Ammon's horn (tissue), 1 donor: ENCODE measurements at places on chromosomes 13 and 19.

DNA sequence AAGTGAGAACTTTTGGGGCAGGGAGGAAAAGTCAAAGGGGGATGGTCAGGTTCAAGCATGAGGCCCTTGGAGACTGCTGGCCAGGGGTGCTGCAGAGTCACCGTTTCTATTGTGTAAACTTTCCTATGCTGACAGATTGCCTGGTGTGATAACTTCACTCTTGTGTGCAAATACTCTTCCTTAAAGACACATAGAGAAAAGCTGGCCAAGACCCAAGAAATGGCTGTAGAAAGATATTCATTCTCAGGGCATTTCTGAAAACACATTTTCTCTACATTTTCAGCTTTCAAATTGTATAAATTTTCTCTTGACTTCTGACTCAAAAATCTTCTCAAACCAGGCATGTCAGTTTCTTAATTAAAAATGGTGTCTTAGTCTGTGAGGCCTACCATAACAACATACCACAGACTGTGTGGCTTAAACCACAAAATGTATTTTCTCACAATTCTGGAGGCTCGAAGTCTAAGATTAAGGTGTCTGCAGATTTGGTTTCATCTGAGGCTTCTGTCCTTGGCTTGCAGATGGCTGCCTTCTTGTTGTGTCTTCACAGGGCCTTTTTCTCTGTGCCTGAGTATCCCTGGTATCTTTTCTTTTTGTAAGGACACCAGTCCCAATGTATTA, 304.5 kb downstream of the KCNRG start:
- DNase-seq, result no peak

DNA sequence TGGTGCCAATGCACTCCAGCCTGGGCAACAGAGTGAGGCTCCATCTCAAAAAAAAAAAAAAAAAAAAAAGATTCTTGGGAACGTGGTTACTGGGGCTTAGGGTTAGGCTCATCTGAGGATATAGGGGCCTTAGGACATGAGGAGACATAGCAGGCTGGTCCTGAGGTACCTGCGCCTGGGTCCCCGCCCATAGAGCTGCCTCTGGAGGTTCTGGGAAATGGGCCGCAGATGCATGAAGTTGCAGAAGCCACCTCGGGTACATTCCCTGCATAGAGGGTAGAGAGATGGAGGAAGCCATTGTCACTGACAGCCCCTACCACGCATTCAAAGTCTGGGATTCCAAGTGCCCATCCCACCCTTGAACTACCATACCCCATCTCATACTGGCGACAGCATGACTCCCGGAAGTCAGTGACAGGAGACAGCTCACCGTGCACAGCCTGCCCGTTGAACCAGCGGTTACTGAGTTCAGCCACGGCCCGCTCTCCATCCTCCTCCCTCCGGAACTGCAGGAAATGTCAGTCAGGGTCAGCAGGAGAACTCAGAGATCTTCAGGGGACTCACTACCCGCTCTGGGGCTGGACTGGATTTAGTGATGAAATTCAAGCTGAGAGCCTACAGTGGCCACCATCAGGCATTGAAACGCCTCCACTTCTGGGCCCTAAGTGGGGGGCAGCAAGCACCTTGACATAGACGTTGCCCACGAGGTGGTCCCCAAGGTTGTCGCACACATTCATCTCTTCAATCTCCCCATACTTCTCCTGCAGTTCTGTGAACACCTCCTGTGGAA, 1.4 kb downstream of the U2AF1L4 start:
- DNase-seq, result no peak

- DNase-seq, result no peak
These were observed 8.6 kb downstream of the RXFP2 start for GRCh38 chr13:31747966-31748365.

GRCh38 chr13:23656637-23657371, 86.6 kb downstream of the TNFRSF19 start:
- peak; percentile 56 for DNase-seq

DNA sequence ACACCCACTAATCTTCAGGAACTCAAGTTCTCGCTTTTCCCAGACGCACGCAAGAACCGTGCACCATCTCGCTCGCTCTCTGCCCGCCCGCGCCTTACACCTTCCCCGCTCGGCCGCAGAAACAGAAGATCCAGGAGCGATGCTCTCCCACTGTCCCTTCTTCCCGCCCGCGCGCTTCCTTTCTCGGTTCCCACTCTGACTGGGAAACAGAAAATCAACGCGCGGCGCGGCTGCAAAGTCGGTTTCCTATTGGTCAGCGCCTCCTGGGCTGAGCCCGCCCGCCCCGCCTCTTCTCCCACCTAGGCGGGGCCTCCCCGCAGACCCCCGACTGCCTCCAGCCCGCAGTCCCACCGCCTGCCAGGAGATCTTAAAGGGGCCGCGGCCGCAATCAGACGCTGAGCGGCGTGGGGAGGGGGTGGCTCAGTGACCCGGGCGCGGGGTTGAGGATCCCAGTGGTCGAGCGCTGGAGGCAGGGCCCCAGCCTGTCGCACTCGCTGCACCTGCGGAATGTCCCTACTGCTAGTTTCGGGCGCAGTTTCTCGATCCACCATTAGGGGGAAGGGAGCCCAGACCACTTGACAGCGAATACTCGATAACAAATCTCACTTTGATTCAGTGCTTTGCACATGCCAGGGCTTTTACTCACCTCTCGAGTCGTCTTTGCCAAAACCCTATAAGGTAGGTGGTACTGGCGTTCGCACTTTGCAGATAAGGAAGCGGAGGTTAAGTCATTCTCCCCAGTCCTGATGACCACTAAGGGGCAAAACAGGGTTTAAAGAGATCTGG, 700 bp upstream of the SLC25A23 start:
- DNase-seq, result peak; percentile 98

DNA sequence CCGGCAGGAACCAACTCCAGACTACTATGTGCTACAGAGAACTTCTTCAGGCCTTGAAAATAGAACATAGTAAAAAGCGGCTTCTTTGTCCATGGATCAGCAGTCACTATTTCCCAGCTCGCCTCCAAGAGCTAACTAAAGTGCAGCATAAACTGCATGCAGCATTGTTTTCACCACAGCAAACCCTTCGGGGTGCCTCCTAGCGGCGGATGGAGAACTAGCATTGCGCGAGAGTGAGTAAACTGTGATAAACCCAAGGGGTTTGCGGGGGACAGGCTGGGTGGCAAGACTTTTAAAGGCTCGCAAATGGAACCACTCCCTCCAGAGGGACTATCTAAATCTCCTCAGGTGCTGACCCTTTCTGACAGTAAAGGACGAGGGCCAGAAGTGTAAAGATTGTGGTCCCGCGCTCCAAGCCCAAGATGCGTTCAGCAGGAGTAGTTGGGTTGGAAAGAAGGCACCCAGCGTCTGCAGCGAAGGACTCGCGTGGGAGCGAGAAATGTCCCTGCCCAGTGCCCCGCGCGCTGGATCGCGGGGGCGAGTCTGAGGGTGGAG, 21.5 kb upstream of the SGCG start:
- DNase-seq, result no peak

- no peak for DNase-seq
These were observed 8.0 kb downstream of the SSBP4 start for GRCh38 chr19:18427080-18427742.

GRCh38 chr19:4304538-4305256, at the start of gene FSD1:
TSS of gene FSD1 (plus strand) at chr19:4304598. CDS start at chr19:4304747, 149 bp downstream.
- peak; percentile 29 for DNase-seq

GRCh38 chr19:47023448-47023794, 3.8 kb downstream of the NPAS1 start:
- DNase-seq, result no peak

- no peak for DNase-seq
These were observed at the start of gene PPP1R12C for GRCh38 chr19:55116859-55117662. TSS of gene PPP1R12C (minus strand) at chr19:55117637. CDS start at chr19:55117543, 94 bp downstream.

DNA sequence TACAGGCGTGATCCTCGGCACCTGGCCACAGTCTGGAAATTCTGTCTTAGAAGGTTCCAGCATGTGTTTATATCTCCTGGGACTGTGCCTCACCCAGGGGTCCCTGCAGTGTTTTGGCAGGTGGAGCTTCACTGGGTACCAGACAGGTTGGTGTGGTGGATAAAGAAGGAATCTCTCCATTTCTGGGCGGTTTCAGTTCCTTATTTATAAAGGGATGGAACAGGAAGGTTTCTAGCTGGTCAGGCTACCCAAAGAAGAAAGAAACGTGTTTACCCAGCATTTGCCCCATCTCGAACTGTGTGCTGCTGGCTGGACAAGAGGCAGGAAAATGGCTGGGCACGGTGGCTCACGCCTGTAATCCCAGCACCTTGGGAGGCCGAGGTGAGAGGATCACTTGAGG, 9.8 kb downstream of the PNPLA6 start:
- DNase-seq, result no peak

DNA sequence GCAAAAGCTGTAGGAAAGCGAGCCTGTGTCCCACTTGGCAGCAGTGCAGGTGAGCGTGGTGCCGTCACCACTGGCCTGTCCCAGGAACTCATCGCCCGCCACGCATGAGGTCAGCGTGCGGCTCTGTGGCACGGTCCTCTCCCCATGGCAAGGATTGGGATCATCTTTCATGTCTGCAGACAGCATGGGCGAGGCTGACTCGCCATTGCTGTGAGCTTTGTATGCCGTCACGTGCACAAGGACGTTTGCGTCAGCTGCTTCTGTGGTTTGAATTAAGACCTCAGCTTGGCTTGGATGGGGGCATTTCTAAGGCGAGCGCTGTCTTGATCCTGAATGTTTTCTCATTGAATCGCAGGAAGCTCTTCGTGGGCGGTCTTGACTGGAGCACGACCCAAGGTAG, 9.8 kb downstream of the DAZAP1 start:
- DNase-seq, result no peak

DNA sequence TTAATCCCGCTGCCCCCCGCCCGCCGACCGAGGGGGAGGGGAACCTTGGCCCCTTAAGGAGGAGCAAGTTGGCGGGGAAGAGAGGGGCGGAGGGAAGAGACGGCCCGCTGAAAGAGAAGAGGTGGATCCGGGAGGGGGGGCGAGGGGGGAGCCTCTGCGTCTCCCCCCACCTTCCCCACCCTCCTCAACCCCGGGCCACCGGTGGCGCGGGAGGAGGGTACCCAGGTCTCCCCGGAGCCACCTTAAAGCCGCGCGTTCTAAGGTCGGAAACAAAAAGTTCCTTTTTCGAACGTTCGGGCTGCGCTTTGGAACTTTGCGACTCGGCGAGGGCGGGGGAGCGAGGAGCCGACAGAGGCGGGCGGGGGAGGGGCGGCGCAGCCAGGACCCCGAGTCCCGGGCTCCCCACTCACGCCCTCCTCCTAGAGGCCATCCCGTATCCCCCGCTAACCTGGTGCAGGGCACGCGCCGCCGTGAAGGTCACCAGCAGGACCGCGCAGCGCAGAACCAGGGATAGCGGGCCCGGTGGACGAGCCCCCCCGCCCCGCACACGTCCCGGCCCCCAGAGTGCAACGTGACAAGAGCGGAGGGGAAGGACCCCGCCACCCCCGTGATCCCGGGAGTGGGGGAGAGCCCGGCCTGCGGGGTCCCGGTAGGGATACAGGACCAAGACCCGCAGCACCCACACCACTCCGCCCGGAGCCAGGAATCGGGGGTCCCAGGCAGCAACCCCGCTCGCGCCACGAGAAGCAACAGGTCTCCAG, 659 bp downstream of the ERF start:
- DNase-seq, result no peak

DNA sequence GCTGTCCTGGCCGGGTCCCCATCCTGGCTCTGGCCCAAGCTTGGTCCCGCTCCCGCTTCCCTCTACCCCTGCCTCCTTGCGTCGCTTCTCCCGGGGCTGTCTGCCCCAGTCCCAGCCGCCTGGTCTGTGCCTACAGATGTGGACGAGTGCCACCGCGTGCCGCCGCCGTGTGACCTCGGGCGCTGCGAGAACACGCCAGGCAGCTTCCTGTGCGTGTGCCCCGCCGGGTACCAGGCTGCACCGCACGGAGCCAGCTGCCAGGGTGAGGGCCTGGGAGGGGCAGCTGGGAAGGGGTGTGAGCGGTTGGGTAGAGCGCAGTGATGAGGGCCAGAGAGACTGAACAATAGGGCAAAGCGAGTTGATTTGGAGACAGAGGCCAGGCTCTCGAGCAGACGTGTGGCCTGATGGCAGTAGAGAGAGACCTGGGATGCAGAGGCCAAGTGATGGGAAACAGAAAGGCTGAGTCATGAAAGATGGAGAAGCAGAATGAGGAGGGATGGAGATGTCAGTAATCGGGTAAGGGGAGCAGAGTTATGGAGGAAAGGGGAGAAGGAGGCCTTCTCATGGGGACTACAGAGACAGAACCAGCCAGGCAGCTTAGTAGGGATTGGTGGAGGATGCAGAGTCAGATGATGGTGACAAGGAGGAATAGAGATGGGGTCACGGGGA, 9.4 kb downstream of the LTBP4 start:
- DNase-seq, result peak; percentile 54

- DNase-seq, result no peak
These were observed 53.5 kb upstream of the SOX21 start for GRCh38 chr13:94765814-94766213.

- DNase-seq, result no peak
These were observed 9.5 kb upstream of the FFAR2 start for GRCh38 chr19:35438527-35438926.

DNA sequence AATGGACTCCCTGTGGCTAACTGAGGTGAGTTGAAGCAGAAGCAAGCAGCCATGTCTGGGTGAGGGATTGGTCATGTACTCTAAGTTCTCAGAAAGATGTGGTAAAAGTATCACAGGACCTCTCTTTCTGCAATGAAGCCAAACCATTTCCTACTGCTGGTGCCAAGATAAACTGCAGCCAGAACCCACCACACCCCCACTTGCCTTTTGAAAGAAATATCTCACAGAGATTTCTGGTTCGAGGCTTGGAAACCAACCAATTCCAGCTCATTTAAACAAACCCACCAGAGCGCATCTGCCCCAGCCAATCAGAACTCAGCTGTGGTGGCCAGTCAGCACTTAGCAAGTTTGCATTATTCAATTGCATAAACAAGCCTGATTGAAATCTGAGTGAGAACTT, 204.5 kb upstream of the ATXN8OS start:
- no peak for DNase-seq

- no peak for DNase-seq
These were observed 257.8 kb downstream of the TBC1D4 start for GRCh38 chr13:75224053-75224742.

DNA sequence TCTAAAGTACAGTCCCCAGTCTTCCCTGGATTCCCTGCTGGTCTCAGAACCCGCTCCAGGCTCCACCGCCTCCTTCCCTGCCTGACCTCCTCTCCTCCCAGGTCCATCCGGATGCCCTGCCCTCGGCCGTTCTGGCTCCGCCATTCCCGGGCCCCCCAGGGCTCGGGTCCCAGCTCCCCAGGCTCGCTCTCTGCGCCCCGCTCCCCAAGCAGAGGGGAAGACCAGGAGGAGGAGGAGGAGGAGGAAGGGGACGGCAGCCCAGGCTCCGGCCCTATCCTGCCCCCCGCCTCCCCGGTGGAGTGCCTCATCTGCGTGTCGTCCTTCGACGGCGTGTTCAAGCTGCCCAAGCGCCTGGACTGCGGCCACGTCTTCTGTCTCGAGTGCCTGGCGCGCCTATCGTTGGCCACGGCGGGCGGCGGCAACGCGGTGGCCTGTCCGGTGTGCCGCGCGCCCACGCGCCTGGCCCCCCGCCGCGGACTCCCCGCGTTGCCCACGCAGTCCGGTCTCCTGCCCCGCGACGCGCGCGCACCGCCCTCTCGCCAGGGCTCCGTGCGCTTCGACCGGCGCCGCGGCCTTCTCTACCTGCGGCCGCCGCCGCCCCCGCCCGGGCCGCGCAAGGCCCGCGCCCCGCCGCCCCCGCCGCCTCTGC, 647 bp downstream of the RNF225 start:
- no peak for DNase-seq

- no peak for DNase-seq
These were observed 91.9 kb upstream of the MBNL2 start for GRCh38 chr13:97130190-97130589.

GRCh38 chr19:7852851-7853769, 21.1 kb downstream of the PRR36 start:
- DNase-seq, result peak; percentile 73

GRCh38 chr19:13024951-13025697, 29.8 kb downstream of the NFIX start:
- peak; percentile 60 for DNase-seq

GRCh38 chr19:16829010-16829821, at the start of gene SIN3B:
TSS of gene SIN3B (plus strand) at chr19:16829398. CDS start at chr19:16829421, 23 bp downstream.
- DNase-seq, result peak; percentile 92
